Caudate nucleus (tissue), 63 donors: ENCODE measurements at places on chromosomes 1 and 21.

- DNase-seq: no peak
Observed at GRCh38 chr1:97740891-97741290, 179.9 kb downstream of the DPYD start.

DNA sequence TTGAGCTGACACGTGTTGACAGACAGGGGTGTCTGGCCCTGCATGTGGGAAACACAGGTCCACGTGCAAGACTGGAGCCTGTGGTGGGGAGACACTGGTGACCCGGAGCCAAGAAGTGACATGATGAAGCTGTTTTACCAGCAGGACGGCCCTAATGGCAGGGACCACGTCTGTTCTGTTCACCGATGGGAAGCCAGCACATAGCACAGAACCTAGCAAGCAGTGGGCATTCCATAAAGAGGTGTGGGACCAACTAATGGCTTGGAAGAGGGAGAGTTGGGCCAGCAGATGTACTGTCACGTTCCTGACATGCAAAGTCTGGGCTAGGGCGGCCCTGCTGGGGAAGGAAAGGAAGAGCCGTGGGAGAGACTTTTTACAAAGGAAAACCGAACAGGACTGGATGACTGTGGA lies 15.3 kb downstream of the NAV1 start:
- DNase-seq: no peak

GRCh38 chr1:206447792-206448191 lies 22.5 kb upstream of the IKBKE start:
- DNase-seq: no peak

- DNase-seq: no peak
Observed at GRCh38 chr1:162028726-162029125, 5.1 kb upstream of the OLFML2B start.

GRCh38 chr1:186903374-186904136 lies 74.8 kb downstream of the PLA2G4A start:
- no peak for DNase-seq

DNA sequence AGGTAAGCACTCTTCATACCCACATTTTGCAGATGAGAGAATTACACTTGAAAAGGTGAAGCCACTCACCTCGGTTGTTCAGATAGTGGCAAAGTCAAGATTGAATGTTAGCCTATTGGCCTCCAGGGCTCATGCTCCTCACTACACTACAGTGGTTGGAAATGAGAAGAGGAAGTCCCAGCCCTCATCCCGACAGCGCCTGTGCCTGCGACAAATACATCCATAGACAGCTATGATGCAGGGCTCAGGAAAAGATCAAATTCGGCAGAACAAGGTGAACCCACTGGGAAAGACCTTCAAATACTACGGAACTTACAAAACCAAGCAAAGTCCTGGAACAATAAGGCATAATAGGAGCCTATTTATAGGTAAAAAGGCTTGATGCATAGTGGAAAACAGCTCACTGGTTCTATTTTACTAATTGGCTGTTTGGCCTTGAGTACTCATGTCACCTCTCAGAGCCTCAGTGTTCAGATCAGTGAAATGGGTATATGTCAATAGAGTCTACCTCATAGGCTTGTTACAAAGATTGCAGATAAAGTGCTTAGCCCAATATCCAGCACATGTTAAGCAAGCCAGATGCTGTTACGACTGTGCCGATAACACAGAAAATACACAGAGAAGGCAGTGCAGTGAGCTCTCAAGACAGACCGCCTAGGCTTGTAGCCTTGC lies 3.5 kb downstream of the SPOCD1 start:
- DNase-seq: no peak

DNA sequence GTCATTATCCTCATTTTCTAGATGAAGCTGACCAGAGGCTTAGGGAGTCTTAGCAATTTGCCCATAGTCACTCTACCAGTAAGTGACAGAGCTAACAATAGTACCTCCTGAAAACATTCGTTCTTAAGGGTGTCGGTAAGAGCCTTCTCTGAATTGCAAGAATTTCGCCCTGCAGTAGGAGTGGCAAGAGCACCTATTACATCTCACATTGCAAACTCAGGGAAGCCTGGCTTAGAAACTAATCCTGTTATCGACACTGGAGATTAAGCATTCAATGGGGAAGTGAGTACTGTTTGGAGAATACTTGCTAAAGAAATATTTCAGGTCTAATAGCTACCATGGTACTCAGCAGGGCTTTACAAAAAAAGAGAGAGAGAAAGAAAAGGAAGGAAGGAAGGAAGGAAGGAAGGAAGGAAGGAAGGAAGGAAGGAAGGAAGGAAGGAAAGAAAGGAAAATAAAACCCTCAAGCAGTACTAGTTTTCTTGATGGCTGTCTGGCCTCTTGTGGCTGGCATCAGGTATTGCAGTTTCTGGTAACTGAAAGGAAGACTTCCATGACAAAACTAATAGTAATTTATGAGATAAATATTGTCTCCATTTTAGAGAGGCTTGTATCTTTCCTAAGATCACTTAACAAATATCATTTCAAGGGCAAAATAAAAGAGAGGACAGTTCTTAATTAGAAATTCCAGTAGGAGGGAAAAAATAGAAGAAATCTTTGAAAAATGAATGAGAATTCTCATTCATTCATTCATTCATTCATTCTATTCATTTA lies 10.4 kb downstream of the C1orf226 start:
- DNase-seq: peak; percentile 2

DNA sequence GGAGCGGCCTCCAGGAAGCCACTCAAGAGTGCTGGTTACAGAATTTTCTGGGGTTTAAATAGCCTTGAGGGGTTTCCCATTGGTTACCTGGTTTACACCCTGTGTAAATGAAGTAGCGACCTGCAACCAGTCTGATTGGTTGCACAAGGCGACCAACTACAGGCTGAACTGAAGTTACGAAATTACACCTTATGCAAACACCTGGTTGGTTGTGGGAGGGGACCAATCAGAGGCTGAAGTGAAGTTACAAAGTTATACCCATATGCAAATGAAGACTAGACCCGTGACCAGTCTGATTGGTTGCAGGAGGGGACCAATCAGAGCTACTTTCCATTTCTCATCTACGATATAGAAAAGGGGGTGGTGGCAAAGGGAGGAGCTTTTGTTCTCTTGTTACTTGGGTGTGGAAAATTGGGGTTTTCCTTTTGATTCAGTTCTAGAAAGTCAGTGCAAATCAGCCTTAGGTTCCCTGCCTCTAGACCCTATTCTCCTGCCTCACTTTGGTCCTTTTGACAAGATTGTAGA lies 22.2 kb upstream of the C1orf174 start:
- no peak for DNase-seq

DNA sequence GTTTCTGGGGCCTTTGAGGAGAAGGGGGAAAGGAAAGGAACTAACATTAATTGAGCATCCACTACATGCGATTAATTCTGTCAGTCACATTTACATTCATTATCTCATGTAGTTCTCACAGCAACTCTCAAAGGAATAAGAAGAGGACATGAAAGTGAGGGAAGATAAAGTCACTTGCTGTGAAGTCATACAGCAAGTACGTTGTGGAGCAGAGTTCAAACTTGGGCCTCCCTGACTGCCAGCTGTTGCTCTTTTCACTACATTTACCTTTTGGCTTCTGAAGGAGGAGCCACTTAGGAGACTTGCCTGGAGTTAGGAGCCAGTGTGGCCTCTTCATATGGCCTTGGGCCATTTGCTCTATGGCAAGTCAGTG lies 6.2 kb downstream of the ZNF691 start:
- DNase-seq: no peak

- no peak for DNase-seq
Observed at GRCh38 chr21:39189857-39190604, 6.8 kb upstream of the PSMG1 start.

GRCh38 chr1:54591127-54591756 lies 32.1 kb downstream of the FAM151A start:
- DNase-seq: no peak

GRCh38 chr1:145979746-145980456 lies 15.4 kb downstream of the POLR3GL start:
- DNase-seq: no peak

GRCh38 chr1:40036574-40036973 lies 4.0 kb upstream of the CAP1 start:
- no peak for DNase-seq

DNA sequence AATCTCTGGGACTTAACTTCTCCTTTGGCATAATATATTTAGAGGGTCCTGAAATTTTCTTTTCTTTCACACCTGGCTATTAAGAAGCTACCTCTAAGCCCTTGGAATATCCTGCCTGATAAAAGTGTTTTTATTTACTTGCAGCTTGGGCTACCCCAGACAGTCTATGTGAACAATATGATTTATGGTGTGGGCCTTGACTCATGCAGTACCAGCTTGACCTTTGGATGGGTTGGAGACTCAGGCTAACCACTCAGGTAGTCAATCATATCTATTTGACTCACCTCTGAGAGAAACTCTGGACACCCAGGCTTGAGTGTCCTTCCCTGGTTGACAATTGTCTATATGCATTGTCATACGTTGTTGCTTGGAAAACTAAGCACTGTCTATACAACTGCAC lies 13.4 kb upstream of the PGBD2 start:
- no peak for DNase-seq

DNA sequence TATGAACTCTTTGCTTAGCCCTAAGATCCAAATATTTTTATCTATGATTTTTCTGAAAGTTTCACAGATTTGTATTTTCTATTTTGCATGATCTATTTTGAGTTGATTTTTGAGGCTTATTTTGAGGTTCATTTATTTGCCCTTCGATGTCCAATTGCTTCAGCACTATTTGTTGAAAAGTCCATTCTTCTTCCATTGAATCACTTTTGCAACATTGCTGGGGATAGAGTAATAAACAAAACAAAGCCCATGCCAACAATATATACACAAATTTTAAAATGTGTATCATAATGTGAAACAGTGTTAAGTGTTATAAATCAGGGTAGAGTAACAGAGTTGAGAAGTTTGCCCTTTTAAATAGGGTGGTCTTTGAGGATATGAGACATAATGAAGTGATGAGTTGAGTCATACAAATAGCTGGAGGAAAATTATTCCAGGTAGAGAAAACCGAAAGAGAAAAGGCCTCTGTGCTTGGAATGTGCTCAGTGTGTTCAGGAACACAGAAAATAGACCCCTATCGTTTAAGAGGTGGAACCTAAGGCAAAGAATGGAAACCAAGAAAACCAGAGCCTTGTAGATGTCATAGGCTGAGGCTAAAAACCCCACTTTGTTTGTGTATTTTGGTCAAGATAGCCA lies 172.7 kb upstream of the NR5A2 start:
- no peak for DNase-seq

DNA sequence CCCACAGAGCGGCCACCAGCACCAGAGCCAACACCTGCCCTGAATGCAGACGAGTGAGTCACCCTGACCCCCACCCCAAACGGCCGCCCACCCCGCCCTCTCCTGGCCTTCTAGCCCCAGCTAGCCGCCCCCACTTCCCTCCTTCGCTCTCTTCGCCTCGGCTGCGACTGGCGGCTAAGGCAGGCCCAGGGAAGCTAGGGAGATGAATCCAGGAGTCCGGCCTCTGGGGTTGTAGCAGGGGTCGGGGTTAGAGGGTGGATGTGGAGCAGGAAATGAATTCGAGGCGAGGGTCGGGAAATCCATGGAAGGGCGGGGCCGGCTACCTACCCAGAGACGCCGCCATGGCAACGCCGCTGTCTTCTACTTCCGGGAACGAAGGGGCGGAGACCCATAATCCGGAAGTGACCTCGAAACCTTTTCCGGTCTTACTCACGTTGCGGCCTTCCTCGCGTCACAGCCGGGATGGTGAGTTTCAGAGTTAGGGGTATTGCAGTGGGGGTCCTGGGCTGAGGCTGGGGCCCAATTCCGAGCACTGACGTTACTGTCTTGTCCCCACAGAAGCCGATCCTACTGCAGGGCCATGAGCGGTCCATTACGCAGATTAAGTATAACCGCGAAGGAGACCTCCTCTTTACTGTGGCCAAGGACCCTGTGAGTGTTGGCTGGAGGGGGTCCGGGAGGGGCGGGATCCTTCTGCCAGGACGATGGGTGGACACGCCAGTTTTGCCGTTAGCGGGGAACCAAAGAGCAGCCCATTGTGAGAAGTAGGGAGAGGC lies at the start of the genes EIF3I and TMEM234:
EIF3I (plus strand) TSS at position 428 of the 776 bp plus-strand sequence; CDS start at position 463, 35 bp downstream.
TMEM234 (minus strand) TSS at position 374 of the 776 bp plus-strand sequence; CDS start at position 343, 31 bp downstream.
- peak; percentile 72 for DNase-seq

DNA sequence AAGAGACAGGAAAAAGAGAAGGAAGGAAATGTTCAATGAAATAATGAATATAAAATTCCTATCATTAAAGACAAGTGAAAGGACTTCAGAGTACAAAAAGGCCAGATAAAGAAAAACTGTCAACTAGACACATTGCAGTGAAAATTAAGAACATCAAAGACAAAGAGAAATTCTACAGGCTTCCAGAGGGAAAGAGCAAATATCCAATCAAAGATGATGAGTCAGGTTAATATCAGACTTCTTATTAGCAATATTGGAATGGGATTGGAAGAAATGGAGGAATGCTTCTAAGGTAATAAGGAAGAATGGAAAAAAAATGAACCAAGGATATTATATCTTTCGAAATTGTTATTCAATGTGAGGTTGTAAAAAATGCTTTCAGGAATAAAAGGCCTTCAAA lies 7.8 kb downstream of the PLA2G2A start:
- DNase-seq: no peak

- DNase-seq: no peak
Observed at GRCh38 chr1:166119471-166119965, 47.3 kb downstream of the FAM78B start.

DNA sequence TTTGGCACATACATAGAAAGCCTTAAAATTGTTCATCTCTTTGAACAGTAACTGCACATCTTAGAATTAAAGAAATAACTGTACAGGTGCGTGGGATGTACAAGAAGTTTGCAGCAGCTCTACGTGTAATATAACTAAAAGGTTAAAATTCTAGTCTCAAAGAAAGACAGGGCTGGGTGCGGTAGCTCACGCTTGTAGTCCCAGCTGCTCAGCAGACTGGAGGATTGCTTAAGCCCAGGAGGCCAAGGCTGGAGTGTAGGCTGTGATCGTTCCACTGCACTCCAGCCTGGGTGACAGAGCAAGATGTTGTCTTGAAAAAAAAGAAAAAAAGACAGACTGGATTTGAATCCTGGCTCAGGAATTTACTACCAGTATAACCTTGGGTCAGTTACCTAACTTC lies 13.4 kb downstream of the PARP1 start:
- no peak for DNase-seq

- no peak for DNase-seq
Observed at GRCh38 chr21:14354515-14354914, 28.4 kb downstream of the HSPA13 start.

GRCh38 chr1:200233393-200233792 lies 176.4 kb downstream of the ZNF281 start:
- no peak for DNase-seq

DNA sequence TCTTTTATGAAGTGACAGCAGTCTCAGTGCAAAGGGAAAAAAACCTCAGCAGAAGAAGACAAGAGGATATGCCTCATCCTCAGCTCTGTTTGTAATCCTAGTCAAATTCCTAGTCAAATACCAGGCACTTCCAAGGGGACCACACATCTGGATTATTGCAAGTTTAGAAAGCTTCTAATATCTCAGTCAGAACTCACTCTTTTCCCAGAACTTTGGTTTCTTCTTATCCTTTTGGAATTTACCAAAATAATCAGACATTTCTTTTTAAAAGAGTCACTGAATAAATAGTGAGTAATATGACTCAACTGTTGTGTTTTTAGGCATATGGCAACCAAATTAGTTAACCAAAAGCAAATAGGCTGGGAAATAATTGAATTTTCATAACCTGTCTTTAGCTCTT lies 47.8 kb downstream of the PRRX1 start:
- DNase-seq: no peak

GRCh38 chr1:245538671-245539070 lies 383.9 kb downstream of the KIF26B start:
- no peak for DNase-seq
